ENCODE measurements at places on chromosomes 12 and 14.

- no peak for DNase-seq
These were observed 65.9 kb downstream of the BCL11B start for GRCh38 chr14:99206090-99206489.

- no peak for DNase-seq
These were observed 615.1 kb downstream of the TMEM121 start for GRCh38 chr14:106141242-106142220.

DNA sequence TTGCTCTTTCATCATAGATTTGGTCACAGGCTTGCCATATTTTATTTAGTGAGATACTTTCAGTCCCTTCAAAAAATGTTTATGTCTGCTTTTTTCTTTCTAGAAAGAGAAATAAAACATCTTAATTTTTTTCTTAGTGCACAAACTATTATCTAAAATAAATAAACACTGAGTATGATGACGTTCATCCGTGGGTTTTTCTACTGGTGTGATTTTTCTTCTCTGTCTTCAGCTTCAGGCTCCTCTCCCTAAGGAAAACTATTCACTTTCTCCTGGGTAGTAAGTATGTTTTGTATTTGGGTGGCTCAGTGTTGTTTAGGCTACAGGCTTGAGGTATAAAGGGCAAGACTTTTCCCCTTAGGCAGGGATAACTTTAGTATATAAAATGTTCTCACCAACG, 154.7 kb downstream of the DACT1 start:
- DNase-seq, result no peak

DNA sequence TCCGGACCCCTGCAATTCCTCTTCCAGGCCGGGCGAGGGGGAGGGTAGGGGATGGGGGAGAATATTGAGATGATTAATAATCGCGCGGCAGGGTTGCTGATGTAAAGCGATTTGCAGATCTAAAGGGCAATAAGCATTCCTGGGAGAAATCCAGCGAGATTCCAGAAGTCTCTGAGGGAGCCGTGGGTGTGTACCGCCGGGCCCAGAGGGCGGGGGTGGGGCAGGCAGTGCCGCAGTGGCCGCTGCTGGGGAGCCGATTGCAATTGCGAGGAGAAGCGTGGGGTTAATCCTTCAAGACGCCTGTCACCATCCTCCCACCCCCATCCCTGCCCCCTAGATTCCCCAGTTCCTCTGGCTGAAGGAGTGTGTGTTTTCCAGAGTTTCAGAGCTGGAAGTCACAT, 16.4 kb downstream of the FOS start:
- no peak for DNase-seq

GRCh38 chr12:15982921-15983320, 71.8 kb downstream of the DERA start:
- no peak for DNase-seq

DNA sequence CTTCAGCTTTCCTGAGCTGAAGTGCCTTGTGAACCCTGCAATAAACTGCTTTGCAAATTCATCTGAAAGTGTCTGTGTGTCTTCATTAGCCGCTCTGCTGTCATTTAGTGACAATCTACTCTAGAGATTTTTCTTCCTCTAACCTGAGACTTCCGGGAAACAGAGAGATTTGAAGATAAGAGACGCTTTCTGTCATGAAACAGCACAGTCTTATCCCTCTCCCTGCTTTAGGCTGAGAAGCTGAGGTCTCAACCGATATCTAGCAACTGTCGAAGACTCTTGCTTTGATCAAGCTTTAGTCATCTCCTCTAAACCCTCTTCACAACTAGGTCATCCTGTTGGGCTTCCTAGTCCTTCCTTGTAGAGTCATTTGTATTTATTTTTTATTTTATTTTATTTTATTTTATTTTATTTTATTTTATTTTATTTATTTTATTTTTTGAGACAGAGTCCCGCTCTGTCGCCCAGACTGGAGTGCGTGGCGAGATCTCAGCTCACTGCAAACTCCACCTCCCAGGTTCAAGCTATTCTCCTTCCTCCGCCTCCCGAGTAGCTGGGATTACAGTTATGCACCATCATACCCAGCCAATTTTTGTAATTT, 1.2 kb downstream of the RNASE2 start:
- no peak for DNase-seq

Data from activated T-helper 9 cell treated with anti-CD3 and anti-CD28 coated beads, Interleukin-2, amount 50 U/mL, for 16 hours (primary cell).